ENCODE measurements at places on chromosomes 5 and 9.

DNA sequence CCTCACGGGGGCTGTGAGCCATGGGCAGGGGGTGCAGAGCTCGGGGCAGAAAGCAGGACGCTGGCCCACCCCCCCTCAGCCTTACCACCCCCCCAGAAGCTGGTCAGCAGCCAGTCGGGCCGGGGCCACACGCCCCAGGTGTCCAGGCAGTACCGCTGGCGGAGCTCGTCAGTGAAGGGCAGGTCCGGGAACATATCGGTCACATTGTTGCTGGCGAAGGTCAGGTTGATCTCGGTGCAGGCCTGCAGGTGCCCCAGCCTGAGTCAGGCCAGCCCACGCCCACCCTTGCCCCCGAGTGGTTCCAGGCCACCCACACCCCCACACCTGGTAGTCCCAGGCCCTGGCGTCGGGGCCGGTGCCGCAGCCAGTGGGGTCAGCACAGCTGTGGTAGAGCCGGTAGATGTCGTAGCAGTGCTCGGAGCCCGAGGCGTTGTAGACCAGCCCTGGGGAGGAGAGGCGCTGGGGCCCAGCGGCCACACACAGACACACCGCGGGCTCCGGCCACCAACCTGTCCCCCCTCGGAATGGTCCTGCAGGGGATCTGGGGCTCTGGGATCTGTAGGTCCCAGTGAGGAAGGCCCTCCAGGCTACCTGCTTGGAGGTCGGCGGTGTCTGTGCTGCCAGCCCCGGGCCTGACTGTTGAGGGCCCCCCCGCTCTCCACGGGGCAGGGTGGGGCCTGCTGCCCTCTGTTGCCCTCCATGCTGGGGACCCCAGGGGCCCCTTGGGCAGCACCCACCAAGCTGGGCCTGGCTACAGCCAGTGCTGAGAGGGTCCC lies 2.6 kb downstream of the DPP7 start:
- DNase-seq: no peak

DNA sequence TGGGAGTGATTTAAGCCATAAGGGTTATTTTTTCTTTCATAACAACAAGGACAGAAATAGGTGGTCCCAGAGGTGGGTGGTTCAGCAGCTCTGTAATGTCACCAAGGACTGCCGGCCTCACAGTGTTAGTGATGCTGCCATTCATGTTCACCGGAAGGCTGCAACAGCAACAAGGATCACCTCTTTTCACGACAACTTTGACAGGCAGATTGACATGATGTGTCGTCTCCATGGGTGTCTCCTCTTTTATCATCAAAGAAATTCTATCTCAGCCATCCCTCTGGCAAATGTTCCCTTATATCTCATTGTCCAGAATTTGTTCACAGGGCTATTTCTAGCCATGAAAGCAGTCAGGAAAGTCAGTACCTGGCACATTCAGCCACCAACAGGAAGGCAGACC lies 231.5 kb downstream of the SH3GL2 start:
- no peak for DNase-seq

GRCh38 chr5:55592388-55593114 lies 57.8 kb upstream of the PLPP1 start:
- DNase-seq: no peak

- no peak for DNase-seq
Measured at GRCh38 chr5:175595905-175596304, 62.0 kb upstream of the HRH2 start.

GRCh38 chr5:54230936-54231685 lies 79.3 kb downstream of the ARL15 start:
- no peak for DNase-seq

GRCh38 chr5:158139161-158139560 lies 280.2 kb upstream of the CLINT1 start:
- peak; percentile 27 for DNase-seq

DNA sequence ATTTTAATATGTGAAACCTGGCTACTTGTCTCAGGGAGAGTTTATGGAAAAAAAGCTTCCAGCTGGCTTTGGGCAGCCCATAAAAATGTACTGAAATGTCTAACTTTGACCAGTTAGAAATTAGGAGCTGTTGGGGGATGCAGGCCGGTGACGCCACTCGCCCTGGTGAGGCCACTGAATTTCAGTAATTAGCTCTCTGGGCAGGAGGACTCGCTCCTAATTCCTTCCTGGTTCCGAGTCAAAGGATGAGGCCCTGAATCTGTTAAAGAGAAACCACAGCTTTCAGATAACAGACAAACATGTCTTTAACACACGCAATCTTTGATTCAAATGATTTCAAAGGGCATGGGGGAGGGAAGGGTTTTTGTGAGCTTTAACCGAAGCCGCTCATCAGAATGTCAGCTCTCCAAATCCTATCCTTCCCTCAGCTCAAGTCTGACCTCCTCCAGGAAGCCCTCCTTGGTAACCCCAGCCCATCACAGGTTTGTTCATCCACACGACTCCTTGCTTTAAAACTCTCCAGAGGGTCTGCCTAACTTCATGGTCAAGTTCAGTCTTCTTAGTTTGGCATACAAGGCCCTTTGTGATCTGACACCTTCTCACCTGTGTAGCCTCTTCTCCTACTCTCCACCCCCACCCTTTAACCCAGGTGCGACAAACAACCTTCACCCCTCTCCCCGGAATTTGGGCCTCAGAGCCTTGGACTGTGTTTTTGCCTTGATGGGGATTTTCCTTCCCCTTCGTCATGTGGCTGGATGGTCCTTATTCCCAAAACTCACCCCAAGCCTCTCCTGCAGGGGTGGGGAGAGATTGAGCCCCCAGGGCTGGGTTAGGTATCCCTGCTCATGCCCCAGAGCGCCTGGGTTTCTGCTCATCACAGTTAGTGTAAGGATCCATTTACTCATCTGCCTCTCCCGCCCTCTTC lies 13.6 kb upstream of the PHF19 start:
- peak; percentile 40 for DNase-seq

DNA sequence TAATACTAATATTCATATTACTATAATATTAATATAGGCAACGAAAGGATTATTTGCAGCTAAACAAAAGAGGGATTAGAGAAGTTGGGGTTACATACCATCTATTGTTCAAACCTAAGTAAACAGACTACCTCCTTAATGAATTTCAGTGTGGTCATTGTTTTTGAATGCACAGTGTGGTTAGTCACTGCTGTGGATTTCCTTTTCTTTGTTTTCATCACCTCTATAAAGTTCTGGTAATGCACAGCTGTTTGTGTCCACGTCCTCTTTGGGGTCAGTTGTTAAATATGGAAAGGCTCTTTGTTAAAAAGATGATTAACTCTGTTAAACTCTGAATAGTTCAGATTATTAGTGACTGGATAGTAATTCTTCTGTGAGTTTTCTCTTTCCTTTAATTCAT lies 233.6 kb downstream of the MAST4 start:
- DNase-seq: peak; percentile 81

DNA sequence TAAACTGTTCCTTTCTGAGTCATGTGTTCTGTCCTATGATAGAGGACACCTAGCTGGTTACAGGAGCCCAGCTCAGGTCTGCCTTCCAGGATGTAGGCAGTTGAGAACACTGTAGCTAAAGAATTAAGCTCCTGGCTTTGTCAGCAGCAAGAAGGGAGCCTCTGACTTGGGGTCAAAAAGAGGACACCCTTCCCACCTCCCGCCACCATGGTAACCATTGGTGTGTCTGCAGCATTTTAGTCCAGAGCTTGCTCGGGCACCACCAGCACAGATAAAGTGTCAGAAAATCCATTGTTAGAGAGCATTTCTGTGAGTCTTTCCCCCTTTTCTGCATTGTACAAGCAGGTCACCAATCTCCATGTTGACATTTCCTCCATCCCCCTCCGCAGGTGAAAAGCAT lies 181.7 kb downstream of the DOCK8 start:
- no peak for DNase-seq

DNA sequence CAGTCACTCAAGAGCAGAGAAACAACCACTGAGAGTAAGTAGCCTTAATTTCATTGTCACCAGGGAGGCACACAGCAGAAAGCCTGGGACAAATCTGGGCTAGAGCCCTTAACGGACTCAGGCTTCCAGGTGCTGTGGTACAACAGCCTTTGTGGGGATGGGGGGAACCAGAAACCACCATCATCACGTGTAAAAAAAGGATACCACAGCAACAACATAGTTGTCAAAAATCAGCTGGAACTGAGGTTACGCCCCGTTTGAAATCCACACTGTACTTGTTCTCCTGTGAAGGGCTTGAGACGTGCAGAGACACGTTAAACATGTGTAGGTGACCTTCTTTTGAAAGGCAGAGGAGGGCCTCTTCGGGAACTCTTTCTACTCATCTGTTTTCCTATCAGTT lies 16.6 kb upstream of the PLPP1 start:
- no peak for DNase-seq

DNA sequence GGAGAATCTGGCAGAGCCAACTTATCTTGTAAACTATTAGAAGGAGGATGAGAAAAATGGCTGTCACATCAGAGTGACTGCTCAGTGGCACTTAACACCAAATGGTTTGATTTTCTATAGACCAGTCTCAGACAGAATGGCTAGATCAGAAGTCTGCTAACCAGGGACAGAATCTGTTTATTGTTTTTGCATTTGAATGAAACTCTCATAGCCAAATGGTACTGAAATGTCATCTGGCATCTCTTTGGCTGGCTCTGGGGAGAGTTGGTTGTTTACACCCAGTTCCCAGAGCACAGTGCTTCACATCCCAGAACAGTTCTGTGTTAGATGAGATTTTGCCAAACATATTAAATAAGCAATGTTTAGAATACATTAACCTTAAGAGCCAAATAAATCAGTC lies 106.6 kb upstream of the HMHB1 start:
- no peak for DNase-seq

DNA sequence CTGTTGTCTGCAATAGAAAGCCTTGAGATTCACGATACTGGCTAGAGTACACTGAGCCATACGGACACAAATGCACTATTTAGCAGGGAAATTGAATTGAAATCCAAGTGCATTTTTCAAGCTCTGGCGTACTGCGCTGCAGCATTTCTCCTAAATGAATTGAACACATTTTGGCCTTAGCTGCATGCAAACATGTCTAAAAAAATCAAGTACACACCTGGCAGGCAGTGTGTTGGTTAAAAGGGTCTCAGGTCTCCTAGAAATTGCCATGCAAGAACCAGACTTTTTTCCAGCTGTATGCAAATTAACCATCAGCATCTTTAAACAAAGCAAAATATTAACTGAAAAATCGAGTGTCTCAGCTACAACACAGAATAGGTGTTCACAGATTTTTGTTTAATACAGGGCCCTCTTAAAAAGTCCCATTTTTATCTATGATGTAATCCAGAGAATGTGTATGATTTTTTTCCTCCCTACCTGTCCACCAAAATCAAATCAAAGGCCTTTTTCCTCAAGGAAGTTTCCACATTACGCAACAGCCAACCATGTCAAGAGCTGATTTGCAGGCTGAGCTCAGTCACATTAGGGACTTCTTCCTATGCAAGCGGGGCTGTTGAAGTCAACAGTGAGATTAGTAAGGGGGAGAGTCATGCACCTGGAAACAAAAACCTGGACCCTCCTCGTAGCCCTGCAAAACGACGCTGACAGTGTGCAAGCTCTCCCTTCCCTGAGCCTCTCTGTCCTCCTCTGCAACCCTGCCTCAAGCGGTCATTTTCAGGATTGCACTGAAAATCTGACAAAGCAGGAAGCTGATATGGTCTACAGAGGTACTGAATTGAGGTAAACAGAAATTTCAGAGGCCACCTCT lies 14.1 kb upstream of the SFXN1 start:
- peak; percentile 31 for DNase-seq

GRCh38 chr9:83285445-83286225 lies 222.7 kb upstream of the RASEF start:
- no peak for DNase-seq

DNA sequence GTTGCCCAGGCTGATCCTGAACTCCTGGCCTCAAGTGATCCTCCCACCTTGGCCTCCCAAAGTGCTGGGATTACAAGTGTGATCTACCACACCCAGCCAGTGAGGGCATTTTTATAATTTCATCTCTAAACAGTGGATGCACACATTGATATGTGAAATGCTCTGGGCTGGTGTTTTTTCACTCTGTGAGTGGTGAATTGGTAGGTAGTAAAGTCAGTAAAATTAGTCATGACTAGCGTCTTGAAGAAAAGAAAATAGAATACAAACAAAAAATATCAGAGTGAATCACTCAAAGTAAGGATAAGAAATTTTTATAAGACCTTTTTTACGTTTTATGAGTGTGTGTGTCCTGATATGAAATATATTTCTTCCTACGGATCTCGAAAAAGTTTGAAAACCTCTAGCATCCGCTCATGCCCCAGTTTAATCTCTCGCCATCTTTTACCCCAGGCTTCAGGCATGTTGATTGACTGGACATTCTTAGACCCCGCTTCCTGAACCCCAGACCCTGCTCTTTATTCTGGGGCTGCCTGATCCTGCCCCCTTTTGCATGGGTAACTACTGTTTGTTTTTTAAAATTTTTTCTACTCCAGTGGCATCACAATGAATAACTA lies 14.0 kb downstream of the OSTF1 start:
- no peak for DNase-seq

GRCh38 chr5:138972836-138973235 lies 97.7 kb upstream of the LRRTM2 start:
- no peak for DNase-seq

DNA sequence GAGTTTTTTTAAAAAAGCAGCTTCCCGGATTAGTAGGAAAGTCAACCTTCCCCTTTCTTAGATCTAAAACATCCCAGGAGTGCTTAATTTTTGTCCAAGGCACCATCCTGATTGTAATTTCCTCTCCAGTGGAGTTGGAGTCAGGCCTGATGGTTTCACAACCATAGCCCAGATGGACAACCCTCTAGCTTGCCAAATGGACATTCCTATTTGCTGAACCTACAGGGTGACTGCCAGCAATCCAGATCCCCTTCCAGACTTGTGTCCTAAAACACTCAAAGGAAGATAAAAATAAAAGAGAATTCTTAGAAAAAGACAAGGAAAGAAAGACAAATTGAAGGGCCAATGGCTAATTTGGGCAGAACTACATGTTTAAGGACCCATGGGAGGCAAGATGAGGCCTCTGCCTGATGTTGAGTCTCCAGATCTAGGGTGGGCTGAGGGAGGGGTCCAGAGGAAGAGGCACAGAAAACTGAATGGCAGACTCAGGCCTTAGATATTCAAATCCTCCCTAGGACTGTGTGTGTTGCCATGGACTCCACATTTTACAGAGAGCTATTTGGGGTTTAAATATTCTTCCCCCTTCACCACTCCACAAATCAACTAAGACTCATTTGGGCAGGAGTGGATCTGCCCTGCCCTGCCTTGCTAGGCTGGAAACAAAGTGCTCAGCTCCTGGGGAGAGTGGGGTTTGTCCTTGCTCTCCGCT lies 38.5 kb upstream of the SLC44A1 start:
- DNase-seq: peak; percentile 97

DNA sequence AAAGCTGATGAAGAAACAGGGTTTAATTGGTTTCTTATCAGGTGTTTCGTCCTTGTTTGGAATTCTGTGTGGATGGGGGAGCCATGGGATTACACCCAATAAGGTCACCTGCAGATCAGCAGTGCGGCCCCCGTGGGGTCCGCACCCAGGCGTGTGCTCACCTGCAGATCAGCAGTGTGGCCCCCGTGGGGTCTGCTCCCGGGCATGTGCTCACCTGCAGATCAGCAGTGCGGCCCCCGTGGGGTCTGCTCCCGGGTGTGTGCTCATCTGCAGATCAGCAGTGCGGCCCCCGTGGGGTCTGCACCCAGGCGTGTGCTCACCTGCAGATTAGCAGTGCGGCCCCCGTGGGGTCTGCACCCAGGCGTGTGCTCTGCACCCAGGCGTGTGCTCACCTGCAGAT lies 41.7 kb upstream of the CEP72 start:
- no peak for DNase-seq

GRCh38 chr5:176629853-176630680 lies at the start of the genes EIF4E1B and SNCB:
TSS of gene EIF4E1B (plus strand) at chr5:176630675. CDS start at chr5:176642788, 12,113 bp downstream.
TSS of gene SNCB (minus strand) at chr5:176630534. CDS start at chr5:176629654, 880 bp downstream.
- peak; percentile 30 for DNase-seq

GRCh38 chr5:132116072-132116471 lies 42.5 kb downstream of the CSF2 start:
- no peak for DNase-seq

GRCh38 chr9:137174722-137175293 lies 3.0 kb upstream of the TMEM210 start:
- no peak for DNase-seq

All from fibroblast of lung (primary cell).